ENCODE measurements at places on chromosomes 5 and 9.

DNA sequence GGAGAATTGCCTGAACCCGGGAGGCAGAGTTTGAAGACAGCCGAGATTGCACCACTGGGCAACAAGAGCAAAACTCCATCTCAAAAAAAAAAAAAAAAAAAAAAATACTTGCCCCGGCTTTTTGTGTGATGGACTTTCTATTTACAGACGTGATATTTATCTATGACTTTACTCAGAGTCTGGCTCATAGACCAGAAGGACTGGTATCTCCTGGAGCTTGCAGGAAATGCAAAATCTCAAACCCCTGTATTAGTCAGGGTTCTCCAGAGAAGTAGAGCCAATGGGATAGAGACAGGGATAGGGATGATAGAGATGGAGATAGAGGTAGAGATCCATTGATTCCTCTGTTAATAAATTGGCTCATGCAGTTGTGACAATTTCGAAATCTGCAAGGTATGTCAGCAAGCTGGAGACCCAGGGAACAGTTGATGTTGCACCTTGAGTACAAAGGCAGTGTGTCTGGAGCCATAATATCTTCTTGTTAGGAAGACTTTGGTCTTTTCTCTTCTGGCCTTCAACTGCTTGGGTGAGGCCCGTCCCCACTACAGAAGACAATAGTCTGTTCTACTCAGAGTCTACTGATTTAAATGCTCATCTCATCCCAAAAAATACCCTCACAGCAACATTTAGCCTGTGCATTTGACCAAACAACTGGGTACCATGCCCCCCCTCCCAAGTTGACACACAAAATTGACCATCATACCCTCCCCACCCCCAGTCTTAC is 195.4 kb upstream of the MSX2 start:
- no peak for DNase-seq

DNA sequence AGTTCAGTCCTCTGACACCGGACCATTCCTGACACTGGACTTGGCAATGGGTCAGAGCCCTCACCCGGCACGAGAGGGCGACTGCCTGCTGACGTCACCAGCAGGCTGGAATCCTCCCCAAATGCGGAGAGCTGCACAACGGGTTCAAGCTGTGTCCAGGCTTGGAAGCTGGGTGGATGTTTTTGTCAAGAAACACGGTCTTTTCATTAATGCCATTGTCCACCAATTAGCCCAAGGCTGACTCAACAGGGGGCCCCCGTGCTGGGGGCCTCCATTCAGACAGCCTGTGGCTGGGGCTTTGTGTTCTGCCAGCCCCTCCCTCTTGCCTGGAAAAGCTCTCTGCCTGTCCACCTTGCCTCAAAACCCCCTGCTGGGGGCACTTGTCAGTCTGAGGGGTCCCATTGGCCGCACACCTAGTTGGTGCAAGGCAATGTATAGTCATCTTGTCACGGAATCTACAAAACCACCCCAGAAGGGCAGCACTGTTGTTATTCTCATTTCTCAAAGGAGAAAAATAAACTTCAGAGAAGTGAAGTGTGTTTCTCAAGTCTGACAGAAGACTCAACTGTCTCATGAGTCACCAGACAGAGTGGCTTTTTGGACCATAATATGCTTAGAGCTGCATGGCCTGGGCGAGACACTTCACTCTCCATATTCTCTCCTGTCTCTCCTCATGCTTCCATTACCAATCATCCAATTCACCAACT is 24.6 kb downstream of the NDUFA8 start:
- DNase-seq, result no peak

GRCh38 chr9:86242071-86242470 is 17.4 kb downstream of the C9orf153 start:
- no peak for DNase-seq

DNA sequence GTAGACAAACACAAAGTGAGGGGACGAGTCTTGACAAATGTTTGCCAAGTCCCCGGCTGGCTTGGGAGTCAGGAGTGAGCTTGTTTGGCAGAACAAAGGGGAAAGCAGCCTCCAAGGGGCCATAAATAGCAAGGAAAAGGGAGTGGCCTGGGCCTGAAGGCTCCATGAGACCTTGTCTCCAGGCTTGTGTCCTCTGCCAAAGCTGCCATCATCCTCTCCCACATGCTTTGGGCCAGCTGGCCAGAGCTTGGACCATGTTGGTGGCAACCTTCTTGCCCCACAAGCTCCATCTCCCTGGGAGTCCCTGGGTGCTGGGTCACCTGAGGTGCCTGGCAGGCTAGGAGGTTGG is 13.3 kb upstream of the PITX1 start:
- DNase-seq, result no peak

DNA sequence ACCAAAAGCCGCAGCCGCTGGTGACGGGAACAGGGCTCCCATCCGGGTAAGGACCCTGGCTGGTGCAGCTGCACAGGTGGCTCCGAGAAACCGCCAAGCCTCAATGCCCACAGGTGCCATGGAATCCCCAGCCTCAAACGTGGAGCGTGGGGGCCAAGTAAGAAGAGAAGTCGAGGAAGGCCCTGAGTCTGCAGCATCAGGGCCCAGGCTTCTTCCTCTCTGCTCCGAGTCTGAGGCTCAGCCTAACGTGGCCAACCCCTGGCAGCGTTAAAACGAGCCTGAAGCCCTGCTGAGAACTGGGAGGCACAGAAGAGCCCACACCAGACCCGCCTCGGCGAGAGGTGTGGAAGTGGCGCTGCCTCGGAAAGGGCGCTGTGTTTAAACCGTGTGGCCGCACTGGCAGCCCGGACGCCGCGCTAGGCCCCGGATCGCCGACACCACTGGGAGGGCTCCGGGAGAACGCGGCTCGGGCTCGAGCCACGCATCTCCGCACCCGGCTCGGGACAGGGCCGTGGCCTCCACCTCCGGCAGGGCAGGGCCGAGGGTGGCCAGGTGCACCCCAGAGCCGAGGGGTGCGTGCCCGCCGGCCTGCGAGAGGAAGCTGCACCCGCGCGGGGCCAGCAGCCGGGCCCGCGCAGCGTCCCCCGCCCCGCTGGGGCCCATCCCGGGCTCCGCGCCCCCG is 730 bp downstream of the ZMYND19 start:
- no peak for DNase-seq

- no peak for DNase-seq
Observed at GRCh38 chr9:92576175-92576574, 40.4 kb upstream of the ECM2 start.

DNA sequence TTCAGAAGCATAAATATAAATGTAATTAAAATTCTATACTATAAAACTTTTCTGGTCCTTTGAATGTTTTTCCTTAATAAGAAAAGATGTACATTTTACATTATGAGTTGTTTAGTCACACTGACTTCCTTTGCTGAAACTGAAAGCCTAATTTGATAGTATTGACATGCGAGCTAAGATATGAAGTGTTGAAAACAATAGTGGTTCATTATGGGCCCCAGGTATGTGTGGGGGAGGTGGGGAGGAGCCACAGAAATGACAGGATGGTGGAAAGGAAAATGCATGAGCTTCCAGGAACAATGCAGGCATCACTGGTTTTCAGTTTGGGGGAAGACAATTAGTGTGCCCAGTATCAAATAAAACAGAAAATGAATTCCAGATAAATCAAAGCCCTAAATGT is 35.4 kb upstream of the RLN1 start:
- no peak for DNase-seq

DNA sequence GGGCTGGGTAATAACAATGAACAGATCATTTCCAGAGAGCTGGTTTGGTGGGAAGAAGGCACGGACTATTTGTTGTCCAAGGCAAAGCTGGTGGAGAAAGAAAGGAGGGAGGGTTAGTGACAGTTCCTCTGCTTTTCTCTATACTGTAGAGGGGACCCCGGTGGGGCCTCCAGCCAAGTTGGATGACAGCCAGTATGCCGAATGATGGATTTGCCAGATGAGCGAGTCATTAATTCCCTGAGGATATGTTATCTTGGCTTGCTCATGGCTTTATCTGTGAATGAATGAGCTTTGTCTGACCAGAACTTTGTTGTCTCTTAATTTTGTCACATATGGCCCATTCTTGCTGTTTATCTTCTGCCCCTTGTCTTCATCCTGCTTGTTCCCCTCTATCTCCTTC is 158.6 kb upstream of the GLRA1 start:
- DNase-seq, result no peak

DNA sequence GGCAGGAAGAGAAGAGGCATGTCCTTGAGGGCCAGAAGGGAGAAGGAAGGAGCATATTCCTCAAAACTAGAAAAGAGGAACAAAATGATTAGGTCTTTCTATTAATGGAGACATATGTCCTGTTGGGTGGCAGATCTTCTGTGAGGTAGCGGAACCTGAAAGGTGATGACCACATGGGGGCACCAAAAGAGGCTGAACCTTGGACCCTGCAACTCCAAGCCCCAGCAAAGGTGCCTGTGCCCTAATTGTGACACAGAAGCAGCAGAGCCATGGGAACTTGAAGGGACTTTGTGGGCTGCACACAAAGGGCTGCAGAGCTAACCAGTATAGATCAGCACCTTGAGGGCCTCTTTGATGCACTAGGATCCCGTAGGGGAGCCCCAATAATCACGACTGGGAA is 158.0 kb downstream of the BAAT start:
- no peak for DNase-seq

DNA sequence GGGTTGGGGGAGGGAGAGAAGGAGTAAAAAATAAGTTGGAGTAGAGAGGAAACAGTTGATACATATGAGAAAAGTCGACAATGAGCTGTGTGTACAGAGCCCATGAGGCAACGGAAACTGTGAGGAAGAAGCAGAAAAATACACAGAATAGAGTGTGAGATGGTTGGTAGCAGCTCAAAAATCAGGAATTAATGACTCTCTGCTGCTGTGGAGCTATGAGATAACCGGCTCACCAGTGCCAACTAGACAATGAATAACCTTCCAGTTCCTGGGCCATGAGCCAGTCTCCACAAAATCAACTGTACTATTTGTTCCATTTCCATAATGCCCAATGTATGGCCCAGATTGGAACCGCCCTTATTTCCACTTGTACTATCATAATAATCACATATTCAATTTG is 53.1 kb upstream of the NREP start:
- DNase-seq, result no peak

DNA sequence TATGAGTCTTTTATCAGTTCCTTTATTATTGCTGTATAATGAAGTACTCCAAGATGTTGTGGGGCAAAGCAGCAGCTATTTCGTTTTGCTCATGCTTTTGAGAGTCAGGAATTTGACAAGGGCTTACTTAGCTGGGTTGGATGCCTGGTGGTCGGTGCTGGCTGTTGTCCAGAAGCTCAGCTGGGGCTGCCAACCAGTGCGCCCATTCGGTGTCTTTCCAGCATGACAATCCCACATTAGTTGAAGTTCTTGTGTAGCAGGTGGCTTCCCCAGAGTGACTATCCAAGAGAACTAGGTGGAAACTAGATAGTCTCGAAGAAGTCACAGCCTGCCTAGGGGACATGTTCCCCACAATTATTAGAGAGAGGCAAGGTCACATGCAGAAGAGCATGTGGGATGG is 3.4 kb upstream of the FLT4 start:
- no peak for DNase-seq

DNA sequence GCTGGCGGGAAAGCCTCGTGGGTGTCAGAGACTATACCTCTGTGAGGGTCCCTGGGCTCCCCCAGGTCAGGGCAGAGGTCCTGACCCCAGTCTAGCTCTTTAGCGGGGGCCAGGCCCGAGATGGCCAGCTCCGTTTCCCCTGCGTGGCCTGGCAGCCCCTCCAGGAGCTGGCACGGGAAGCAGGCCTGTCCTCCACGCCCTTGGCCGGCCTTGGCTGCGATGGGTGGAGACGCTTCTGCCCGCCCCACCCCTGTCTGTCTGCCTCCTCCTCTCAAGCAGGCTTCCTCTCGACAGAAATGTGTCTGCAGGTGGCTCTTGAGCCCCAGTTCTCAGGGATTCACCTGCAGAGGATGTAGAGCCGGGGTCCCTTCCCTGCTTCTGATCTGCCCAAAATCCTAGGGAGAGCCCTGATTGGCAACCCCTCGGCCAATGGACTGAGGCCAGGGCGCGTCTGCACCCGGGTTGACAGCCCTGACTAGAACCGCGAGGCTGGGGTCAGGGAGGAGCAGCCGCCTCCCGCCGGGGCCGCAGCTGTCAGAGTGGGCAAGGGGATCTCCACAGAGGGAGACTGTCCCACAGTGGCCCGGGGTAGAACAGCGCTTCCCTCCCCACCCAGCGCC is 2.6 kb upstream of the GRIN1 start:
- DNase-seq, result no peak

DNA sequence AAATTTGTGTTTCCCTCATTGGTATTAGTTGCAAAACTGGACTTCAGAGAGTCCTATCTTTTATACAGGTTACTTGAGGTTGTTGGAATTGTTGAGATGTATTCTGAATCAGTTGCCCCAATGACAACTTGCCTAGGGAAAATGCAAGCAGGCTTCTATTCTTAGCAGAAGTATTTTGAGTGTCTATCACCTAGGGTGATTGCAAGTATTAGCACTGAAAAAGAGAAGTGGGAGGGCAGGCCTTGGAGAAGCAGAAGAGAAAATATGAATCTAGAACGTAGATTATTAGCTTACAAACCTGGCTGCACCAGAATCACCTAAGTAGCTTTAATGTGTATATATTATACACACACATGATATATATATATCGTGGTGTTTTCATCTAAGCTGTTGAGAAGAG is 43.2 kb downstream of the ADAMTS12 start:
- no peak for DNase-seq

DNA sequence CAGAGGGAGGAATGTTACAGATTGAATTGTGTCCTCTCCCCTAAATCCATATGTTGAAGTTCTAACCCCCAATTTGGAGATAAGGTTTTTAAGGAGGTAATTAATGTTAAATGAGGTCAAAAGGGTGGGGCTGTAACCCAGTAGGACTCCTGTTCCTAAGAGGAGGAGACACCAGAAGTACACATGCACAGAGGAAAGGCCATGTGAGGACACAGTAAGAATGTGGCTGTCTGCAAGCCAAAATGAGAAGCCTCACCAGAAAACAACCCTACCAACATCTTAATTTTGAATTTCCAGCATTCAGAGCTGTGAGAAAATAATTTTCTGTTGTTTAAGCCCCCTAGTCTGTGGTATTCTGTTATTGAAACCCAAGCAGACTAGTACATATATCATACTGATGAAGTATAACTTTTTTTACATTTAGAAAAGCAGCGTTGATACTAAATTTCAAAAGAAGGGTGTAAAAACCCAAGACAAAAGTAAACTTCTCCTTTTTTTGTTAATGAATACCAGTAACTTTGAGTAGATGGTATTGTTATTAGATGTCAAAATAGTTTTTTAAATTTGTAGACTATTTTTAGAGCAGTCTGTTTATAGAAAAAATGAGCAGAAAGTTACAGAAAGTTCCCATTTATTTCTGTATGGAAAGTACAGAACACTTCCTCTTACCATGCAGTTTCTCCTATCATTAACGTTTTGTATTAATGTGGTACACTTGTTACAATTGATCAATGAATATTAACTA is 25.1 kb downstream of the RNF180 start:
- no peak for DNase-seq

GRCh38 chr9:134742822-134743535 is 101.4 kb downstream of the COL5A1 start:
- no peak for DNase-seq

Data from activated CD8-positive, alpha-beta memory T cell treated with anti-CD3 and anti-CD28 coated beads for 1 hour (primary cell).